ENCODE measurements at places on chromosomes 16 and 17.

DNA sequence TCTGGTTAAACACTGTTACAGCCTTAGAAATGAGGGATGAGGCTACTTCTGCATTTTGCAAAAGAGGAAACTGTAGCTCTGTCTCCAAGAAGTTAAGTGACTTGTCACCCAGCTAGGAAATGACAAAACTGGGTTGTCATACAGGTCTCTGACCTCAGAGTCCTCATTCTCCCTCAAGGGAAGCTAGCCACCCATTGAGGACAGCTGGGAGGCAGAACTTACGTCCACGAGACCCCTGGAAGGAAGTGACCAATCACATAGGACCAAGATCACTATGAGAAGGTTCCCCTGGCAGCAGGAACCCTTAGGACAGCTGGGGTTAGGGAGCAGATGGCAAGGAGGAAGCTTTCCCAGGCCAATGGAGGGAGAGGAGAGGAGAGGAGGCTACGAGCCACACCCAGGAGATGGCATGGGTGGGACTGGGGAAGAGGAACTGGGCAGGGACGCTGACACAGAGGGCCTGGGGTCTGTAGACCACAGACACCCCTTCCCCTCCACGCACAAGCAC lies 11.2 kb downstream of the METTL22 start:
- no peak for DNase-seq

DNA sequence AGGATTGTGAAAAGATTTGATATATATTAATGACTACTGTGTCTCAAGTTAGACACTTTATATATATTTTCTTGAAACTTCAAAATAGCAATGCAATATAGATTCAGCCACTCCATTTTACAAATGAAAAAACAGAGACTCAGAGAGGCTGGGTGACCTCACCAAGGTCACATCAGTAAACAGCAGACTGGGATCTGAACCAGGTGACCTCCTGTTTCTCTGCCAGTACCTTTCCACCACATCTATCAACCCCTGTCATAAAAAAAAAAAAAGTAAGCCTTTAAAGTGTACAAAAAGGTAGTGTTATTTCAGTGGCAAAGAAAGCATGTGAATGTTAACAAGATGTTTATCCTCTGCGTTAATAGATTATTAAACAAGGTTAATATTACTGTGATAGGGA lies 466.5 kb upstream of the DYNLRB2 start:
- DNase-seq: no peak

- DNase-seq: no peak
These were observed 14.4 kb upstream of the FAAP100 start for GRCh38 chr17:81566461-81567126.

DNA sequence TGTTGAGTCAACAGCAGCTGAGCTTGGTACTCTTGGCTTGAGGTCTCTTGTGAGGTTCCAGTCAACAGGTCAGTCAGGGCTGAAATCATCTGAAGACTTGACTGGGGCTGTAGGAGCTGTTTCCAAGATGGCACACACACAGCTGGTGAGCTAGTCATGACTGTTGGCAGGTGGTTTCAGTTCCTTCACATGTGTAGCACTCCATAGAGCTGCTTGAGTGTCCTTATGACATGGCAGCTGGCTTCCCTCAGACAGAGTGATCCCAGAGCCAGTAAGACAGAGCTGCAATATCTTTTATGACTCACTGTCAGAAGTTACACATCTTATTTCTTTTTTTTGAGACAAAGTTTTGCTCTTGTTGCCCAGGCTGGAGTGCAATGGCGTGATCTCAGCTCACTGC lies 19.5 kb upstream of the GAS7 start:
- no peak for DNase-seq

GRCh38 chr16:86611525-86611855 lies 33.1 kb downstream of the FOXL1 start:
- DNase-seq: no peak

DNA sequence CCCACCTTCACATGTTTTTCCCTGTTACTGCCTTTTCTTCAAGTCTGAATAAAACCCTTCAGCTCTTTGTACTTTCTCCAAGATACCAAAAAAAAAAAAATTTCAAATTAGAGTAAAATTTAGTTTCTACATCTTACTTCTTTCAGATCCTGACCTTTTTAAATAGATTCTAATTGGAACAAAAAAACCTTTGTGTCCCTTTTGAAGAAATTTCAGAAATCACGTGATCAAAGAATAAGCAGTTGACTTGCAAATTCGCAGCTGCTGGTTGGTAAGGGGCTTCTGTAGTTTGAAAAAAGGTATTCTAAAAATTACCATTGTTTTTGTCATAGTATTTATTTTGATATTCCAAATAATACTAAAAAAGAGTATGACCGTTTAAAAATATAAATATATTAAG lies 71.7 kb downstream of the CDC27 start:
- peak; percentile 50 for DNase-seq

DNA sequence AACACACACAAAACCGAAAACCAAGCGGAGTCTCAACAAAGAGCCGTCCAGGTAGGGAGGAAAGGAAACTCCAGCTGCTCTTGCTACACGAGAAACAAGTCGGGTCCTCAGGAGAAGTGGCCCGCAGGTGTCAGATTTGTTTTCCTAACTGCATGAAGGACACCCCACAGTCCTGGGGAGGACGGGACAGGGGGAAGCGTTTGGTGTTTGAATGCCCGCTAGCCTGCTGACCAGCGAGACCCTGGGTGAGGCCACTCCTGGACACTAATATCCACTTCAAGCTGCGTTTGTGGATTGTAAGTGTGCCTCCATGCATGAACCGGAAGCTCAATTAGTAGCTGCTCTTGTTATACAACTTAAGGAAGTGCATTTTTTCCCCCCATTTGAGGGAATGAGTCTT lies 299.5 kb downstream of the MAF start:
- DNase-seq: no peak

- DNase-seq: no peak
These were observed 133.3 kb downstream of the ZNF778 start for GRCh38 chr16:89350701-89351380.

DNA sequence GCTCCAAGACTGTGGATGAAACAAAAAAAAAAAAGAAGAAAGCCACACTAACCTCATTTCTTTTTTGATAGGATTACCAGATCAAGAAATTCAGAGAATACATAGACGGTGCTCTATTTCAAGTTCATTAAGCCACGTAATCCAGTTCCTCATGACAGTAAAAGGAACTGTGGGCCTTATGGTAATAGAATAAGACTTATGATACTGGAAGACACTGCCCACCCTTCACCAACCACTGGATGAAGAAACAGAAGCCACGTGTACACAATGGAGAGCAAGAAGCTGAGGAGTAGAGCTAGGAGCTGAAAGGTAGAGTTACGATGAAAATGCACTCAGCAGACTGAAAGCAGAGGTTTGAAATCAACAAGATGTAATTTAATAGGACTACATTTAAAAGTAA lies 11.2 kb downstream of the NCBP3 start:
- DNase-seq: no peak

- DNase-seq: peak; percentile 96
These were observed 431.2 kb downstream of the SLC39A11 start for GRCh38 chr17:72661116-72661944.

DNA sequence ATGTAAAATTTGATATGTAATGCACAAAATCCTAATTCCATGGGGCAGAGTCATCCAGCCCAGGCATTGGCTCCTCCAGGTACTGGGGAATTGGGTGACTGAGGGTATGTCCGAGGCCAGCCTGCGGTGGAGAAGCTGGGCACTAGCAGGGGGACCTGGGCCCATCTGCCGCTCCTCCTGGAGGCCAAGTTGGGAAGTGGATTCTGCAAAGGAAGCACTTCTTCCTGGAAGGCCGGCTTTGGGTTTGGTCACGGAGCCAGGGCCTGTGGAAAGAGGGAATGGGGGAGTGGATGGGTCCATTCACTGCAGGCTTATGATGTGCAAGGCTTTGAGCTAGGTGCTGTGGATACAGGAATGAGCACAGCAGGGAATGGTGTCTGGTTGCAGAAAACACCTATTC lies 85.8 kb downstream of the GNAO1 start:
- no peak for DNase-seq

GRCh38 chr16:79395591-79395990 lies 204.9 kb downstream of the MAF start:
- DNase-seq: no peak
